NCI-H2171 (cell line): ENCODE measurements at places on chromosomes 2 and 18.
A peak's percentile ranks its signal among the peaks of the same experiment; 100 is the strongest.

DNA sequence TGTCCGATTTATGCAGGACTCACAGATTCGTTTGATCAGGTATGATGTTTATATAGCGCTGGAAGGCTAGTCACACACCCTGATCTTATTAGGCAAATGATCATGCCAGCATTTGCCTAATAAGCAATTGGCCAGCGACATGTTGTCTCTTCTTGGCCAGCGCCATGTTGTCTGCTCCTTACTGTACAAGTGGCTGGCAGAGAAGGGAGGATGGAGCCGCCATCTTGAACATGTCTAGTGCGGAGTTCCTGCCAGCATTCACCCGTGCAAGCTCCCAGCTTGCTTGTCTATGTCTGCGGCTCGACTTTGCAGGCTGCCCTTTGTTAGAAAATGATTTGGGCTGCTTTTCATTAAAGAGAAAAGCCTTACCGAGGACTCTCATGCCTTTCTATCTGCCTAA, 106.3 kb downstream of the TFCP2L1 start:
- no peak for DNase-seq

DNA sequence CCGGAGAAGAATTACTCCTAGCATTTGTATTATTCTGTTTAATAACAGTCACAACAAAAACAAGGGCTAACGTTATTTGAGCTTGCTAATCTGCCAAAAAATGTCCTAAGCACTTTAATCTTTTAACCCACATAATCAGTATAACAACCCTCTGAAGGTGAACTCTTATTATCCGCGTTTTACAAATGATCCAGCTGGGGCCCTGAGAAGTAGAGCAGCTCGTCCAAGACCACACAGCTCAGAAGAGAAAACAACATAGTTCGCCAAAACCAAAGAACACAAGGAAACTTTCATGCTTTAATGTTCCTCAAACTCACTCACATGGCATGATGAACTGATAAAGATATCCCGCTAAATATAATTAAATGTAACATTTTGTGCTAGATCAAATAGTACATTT, 159.7 kb upstream of the ZNF236 start:
- DNase-seq: no peak

GRCh38 chr2:66434679-66435548, at the start of gene MEIS1:
MEIS1 (plus strand) TSS chr2:66435125; CDS start chr2:66435857, 732 bp downstream.
- peak; percentile 86 for DNase-seq

DNA sequence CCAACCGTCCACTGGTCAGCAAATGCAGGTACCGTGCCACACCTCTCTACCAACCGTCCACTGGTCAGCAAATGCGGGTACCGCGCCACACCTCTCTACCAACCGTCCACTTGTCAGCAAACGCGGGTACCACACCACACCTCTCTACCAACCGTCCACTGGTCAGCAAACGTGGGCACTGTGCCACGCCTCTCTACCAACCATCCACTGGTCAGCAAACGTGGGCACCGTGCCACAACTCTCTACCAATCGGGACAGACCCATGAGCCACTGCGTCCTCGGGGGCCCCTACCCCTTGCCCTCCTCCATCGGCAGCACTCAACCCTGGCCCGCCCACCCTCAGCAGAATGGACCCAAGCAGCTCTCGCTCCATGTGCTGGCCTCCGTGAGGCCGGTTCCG, 226.4 kb upstream of the SALL3 start:
- DNase-seq: no peak

GRCh38 chr2:110211938-110212858, at the start of gene MTLN:
MTLN (minus strand) TSS chr2:110212547; CDS start chr2:110212525, 22 bp downstream.
- DNase-seq: peak; percentile 55

GRCh38 chr2:28288620-28289019, 104.0 kb upstream of the FOSL2 start:
- DNase-seq: no peak
